Amniotic stem cell (primary cell): ENCODE measurements at places on chromosomes 16 and 17.
A peak's percentile ranks its signal among the peaks of the same experiment; 100 is the strongest.

GRCh38 chr16:278863-279366 is 1.5 kb upstream of the ARHGDIG start:
- no peak for DNase-seq

- DNase-seq: no peak
Measured at GRCh38 chr16:57405097-57405496, 530 bp downstream of the CCL17 start.

- no peak for DNase-seq
Measured at GRCh38 chr17:1951920-1952319, 73.2 kb downstream of the RTN4RL1 start.

- peak; percentile 10 for DNase-seq
Measured at GRCh38 chr17:6269478-6269877, 165.4 kb downstream of the AIPL1 start.

DNA sequence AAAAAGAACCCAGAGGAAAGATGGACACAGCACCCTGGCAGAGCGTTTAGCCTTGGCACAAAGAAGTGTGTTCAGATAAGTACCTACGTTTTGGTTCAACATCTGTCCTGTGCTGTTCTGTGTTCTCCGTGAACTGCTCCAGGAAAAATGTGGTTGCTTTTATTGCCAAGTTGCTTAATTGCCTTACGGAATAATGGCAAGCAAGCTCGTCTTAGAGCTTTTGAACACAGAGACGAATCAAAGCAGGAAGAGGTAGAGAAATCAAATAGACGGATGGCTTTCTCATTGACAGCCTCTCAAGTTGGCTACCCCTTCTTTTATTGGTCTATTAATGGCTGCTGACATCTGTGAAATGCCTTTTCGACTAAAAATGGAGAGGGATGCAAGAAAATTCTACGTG is 911.1 kb upstream of the EEF2KMT start:
- no peak for DNase-seq

DNA sequence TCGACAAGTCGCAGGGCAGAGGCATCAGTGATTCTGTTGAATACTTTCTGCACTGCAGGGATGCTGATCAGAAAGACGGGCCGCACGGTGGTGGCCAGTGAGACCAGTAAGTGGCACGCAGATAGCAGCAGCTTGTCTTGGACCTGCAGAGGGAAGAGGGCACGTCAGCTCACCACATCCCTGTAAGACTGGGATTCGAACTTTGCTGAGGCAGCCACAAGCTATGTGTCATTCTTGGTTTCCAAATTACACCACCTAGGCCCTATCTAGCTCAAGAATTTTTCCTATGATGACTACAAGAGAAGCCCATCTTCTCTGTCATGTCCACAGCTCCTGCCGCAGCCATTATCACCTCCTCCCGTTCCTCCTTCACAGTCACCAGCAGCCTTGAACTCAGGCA is 49.4 kb upstream of the GSG1L start:
- DNase-seq: no peak

- no peak for DNase-seq
Measured at GRCh38 chr16:79868841-79869240, 268.3 kb upstream of the MAF start.

- DNase-seq: no peak
Measured at GRCh38 chr16:67164599-67165061, at the start of gene HSF4. Gene HSF4 (plus strand): TSS chr16:67164745. CDS start chr16:67164812, 67 bp downstream.

DNA sequence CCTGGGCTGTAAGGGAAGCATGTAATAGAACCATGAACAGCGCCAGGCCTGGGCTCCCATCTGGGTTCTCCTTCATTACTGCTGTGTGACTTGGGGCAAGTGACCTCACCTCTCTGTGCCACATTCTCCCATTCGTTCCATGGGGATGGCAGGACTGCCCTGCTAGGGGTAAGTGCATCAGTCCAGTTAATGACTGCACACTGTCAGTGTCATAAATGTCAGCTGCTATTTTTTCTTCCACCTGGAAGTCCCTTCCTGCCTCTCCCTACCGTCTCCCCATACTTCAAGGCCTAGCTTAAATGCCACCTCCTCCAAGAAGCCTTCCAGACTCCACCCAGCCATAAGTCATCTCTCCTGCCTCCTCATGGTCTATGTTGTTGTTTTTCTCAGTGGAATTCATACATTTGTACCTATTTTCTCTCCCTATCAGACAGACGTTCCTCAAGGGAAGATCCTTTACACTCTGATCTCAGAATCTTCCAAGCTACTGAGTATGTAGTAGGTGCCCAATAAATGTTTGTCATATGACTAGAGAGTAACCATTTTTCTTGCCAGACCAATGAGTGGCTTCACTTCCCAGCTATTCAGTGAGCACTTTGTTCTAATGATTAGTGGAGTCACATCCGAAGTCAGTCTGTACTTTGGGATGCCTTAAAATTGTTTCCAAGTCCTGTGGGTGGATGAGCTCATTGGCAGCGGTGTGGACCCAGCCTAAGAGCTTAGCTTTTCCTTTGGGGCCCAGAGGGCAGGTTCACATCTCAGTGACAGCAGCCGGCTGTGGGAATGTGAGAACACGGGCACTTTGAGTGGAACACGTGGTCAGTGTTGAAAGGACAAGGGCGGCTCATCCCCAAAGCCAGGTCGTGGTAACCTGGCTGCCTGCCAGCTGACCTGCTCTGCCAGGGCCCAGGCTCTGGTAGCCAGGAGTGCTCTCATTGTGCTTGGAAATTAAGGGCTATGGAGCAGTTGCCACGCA is 147.5 kb upstream of the GSE1 start:
- no peak for DNase-seq

DNA sequence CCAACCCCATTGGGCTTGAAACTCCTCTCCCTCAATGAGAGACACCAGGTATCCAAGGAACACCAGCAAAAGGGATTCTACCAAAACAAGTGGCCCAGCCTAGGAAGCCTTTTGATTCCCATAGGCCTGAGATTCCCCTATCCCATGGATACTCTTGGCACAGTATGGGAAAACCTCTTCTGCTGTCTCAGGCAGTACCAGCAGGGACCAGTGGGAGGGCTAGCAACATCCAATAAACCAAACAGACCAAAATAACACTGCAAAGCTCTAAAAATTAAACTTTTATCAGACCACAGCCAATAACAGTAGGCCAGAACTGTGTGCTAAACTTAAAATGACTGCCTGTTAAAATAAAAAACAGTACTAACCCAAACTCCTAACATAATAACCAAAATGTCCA is 153.9 kb upstream of the CES5A start:
- DNase-seq: no peak

DNA sequence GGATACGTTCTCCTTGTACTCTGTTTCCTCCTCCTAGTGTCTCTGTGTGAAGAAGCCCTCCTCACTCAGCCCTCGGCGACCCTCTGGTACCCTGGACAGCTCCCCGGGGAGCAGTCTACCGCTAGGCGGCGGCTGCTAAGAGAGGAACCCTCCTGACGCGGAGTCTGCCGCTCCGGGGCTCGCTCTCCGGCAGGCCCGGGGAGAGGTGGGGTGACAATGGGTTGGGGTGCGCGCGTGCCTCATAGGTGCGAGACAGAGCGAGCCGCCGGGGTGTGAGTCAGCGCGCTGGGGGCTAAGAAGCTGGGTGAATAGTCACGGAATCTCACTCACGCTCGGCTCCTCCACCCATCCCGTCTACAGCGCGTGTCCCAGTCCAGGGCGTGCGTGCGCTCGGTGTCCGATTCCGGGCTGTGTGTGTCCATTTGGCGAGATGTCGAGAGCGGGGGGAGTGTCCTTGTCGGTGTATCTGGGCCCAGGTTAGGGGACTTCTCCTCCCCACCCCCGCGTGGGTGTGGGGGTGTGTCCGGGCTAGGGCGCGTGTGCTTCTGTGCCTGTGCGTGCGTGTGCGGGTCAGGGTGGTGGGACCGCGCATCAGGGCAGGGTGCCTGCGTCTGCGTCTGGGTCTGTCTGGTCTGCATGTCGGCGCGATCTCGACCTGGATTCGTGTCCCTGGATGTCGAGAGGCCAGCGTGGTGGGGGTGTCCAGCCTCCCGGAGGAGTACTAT is 577 bp upstream of the HS3ST2 start:
- DNase-seq: no peak

GRCh38 chr17:81323411-81323868 is 28.3 kb upstream of the SLC38A10 start:
- DNase-seq: no peak

GRCh38 chr17:1996800-1997288 is 28.3 kb downstream of the RTN4RL1 start:
- no peak for DNase-seq

GRCh38 chr17:57858838-57859237 is 9.0 kb upstream of the MRPS23 start:
- no peak for DNase-seq

DNA sequence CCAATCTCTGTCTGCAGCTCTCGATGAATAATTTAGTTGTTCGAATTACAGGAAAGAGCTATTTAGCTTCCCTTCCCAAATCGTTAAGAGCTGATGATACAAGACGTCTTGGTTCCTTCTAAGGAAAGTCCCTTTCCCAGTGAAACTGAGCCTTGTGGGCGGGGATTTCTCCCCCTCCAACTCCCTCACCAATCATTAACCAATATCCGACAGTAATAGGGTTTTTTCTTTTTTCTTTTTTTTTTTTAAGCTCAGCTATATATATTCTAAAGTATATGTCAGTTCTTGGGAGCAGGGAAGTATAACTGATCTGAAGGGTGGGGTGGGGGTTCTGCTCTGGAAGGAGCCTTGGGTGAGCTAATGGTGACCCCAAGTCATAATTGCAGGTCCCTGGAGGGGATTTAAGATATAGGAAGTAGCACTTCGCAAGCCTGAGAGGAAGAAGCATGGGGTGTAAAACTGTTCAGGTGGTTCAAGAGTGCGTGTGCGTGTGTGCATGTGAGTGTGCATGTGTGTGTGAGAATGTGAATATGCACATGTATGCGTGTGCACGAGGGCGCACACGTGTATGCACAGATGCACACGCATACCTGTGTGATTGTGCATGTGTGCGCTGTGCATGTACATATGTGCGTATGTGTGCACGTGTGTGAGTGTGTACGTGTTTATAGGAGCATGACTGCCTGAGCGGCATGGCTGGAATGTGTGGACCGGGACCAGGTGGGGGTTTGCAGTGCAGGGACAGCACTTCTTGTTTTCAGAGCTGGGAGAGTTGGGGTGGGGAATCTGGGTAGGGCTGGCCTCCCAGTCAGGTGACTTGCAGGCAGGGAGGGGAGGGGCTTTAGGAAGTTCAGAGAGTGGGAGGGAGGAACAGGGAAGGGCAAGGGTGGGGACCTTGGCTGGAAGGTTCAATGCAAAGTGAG is 42.7 kb downstream of the SOCS3 start:
- DNase-seq: no peak

DNA sequence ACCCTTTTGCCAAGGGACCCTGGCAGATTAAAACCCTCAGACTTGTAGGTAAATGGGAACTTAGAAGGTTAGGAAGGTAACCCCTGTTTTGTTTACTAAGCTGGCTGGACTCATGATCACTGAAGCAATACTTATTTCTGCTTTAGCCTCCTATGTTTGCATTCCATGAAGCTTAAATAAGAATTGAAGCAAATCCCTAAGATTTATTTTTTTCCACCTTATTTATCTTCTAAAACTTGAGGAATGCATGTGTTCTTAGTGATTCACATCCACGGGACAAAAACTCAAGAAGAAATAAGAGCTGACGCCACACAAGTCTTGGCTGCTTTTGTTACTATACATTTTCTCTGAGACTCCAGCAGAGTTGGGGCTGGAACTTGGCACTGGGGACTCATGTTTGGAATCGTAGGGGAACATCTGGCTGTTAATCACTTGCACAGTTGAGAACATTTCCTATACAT is 35.5 kb downstream of the CLUAP1 start:
- peak; percentile 35 for DNase-seq

- DNase-seq: no peak
Measured at GRCh38 chr16:3049921-3050481, 3.6 kb downstream of the MMP25 start.

GRCh38 chr17:3763777-3764170 is 37.2 kb downstream of the ITGAE start:
- no peak for DNase-seq

- DNase-seq: no peak
Measured at GRCh38 chr17:14372905-14373613, 72.2 kb downstream of the HS3ST3B1 start.

DNA sequence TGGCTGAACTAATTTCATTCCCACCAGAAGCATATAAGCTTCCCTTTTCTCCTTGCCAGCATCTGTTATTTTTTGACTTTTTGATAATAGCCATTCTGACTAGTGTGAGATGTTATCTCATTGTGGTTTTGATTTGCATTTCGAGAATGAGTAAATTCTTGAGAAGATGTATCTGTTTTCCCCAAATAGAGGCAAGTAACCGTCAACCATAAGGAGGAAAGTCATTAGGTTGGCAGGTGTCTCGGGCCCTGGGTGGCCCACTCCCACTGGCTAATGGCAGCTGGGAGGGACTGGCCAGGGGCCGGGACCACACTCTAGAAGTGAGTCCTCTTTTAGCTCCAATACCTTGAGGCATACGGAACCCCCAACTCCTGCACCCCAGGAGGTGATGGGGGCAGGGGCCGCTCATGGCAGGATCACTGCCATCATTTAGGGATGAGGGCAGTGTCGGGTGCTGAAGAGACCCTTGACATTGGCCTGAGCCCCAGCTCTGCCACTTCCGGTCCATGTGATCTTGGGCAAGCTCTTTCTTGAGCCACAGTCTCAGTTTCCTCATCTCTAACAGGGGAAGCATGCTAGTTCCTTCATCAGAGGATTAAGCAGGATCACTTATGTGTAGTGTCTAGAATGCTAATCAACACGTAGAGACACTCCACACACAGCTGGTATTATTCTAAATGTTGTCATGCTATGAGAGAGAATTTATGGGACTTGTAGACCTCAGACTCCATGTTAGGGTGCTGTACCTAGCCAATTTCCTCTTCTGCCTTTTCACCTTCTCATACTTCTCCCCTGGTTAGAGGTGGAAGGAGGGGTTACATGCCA is 44.3 kb downstream of the RGS9 start:
- DNase-seq: no peak

- DNase-seq: peak; percentile 65
Measured at GRCh38 chr17:1087381-1088241, 90.7 kb downstream of the TIMM22 start.

GRCh38 chr17:48732688-48733629 is 4.4 kb upstream of the HOXB13 start:
- no peak for DNase-seq

DNA sequence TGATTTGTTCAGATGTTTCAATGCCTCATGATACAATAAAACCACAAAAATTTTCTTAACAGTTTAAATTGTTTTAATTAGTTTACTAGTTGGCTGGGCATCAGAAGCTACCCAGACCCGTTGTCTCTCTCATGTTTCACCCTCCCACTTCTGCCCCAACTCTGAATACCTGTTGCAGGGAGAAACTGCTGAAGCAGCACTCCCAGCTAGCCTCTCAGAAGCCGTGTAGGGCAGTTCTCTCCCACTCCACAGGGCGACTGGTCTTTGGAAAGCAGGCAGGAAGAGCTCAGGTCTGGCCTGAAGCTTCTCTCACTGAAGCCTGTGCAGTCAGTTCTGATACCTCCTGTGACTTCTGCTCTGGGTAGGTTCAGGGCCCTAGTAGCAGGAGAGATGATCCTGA is 1.6 kb upstream of the EDC4 start:
- DNase-seq: no peak

DNA sequence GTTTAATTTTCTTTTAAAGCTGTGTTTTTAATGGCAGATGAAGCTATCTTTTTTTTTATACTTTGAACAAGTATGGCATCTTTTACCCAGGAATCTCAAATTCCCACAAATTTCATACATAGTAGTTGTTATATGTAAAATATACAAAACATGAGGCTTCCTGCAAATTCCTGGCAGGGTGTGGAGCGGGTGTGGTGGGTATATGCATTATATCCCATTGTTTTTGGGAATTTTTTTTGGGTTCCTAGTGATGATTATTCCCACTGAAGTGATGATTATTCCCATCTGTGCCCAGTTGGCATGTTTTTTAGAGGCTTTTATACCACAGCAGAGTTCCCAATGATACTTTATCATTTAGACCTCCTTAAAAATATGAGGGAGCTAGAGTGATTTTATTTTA is 320.4 kb downstream of the ZFHX3 start:
- no peak for DNase-seq

- DNase-seq: no peak
Measured at GRCh38 chr16:57262841-57263540, 17.9 kb downstream of the ARL2BP start.
